ENCODE measurements at places on chromosomes 4 and X. TPM values are rescaled to one million over a fixed set of nuclear protein-coding genes. Genes with fewer than 3 reads are reported as not detected.

DNA sequence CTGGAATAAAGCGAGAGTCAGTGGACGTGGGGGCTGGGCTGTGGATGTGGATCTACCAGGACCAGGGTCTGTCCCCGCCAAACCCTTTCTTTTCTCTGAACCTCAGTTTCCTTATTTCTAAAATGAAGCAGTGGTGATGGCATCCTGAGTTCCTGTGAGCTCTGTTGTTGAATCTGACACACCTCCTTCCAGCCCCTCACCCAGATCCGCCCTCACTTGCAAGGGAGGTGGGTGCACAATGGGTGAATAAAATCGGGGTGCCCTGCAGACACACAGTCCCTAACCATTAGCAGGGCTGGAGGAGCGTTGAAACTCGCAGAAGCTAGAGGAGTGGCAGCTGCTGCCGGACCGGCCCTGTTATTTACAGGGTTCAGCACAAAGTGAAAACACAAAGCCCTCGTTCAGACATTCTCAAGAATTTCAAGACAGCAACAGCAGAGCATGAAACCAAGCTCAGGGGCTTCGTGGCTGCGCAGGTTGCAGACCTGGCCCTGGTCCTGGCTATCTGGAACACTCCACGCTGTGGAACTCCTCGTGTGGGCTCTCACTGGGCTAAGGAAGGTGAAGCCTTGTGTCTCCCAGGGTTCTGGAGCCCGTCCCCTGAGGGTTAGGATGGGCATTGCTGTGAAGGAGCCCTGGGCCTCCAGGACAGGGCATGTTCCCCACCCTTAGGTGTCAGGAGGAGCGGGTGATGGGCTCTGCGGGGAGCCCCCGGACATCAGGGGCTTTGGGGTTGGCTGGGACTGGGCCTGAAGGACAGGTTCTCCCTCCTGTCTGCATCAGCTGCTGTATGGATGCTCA lies 42.9 kb downstream of the PSAPL1 start:
- DNase-seq = no peak

DNA sequence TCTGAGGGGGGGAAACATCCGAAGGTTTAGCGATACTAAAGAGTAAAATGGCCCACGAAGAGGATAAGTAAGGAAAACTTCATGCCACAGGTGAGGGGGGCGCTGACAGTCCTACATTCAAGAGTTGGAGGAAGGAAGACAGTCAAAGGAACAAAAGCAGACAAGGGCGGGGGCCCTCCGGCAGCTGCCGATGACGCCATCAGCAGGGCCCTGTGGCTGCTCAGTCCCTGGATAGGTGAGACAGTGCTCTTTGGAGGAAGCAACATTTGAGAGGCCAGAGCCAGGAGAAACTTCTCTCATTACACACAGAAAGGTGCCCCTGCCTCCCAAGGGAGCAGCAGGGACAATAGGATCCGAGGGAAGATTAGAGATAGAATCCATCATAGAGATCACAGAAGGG lies 41.5 kb downstream of the RAB40AL start:
- DNase-seq = no peak

The OFD1 gene
- total RNA-seq = 65.4 TPM

The CXCL11 gene
- not detected for total RNA-seq

The FAM114A1 gene
- total RNA-seq = 31.2 TPM

The PPP2R2C gene
- total RNA-seq = 0.19 TPM

DNA sequence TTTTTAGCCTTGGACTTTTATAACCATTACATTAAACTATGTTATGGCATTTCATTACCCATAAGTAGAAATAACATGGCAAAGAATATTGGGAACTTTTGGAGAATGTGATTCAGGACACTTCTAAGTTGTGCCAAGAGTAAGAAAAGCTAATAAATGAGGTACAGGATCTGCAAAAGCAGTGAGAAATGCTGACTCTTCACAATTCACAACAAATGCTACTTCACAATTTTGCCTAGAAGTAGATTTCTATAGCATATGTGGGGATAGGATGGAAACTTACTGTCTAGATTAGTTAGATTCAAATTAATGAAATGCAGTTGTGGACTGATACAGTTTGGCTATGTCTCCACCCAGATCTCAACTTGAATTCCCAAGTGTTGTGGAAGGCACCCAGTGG lies 173.7 kb downstream of the COMMD8 start:
- DNase-seq = no peak

DNA sequence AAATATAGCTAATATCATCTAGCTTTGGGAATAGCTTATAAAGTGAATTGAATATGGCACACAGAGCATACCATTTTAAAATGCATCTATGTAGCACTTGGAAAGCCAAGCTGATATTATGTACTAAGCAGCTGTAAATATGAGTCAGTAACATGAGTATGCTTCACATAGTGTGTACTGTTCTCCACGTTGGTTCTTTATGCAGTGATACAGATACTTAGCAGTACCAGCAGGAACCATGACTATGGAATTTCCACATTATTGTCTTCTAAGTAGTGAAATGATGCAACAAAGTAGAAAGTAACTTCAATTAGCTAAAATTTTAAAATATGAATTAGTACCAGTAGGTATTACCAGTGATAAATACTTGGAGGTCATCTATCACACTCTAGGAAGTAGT lies 320.1 kb downstream of the BMPR1B start:
- DNase-seq = no peak

- DNase-seq = no peak
These were observed 8.9 kb downstream of the POLA1 start for GRCh38 chrX:24702362-24703184.

The NOA1 gene
- total RNA-seq = 17.4 TPM
